ENCODE measurements at places on chromosomes 5 and 9. TPM values are rescaled to one million over a fixed set of nuclear protein-coding genes. Genes with fewer than 3 reads are reported as not detected.

Gene ORM1
- polyA plus RNA-seq: not detected

Gene HAPLN1
- 0.39 TPM for polyA plus RNA-seq

GRCh38 chr9:109971226-109971625 lies 191.2 kb downstream of the PALM2AKAP2 start:
- no peak for DNase-seq
- no peaks in the 10 kb centered on the region for H3K4me1 ChIP-seq
- peaks cover 18% of the 10 kb centered on the region for H3K36me3 ChIP-seq
- no peak overlapping the region for H3K4me3 ChIP-seq

GRCh38 chr5:115686738-115687074 lies 60.9 kb upstream of the TMED7 start:
- no peaks in the 10 kb centered on the region for H3K27me3 ChIP-seq
- no peaks in the 10 kb centered on the region for H3K4me1 ChIP-seq
- DNase-seq: no peak
- H3K4me3 ChIP-seq: no peak overlapping the region
- no peaks in the 10 kb centered on the region for H3K36me3 ChIP-seq
- H3K27ac ChIP-seq: no peak overlapping the region

Gene GFRA3
- 0.15 TPM for polyA plus RNA-seq

Gene MAST4
- 2.2 TPM for polyA plus RNA-seq

Data from SK-N-SH (cell line).